ENCODE measurements at places on chromosomes 1 and 21.

GRCh38 chr1:173871500-173871899, 3.3 kb downstream of the ZBTB37 start:
- no peak for DNase-seq

- no peak for DNase-seq
Observed at GRCh38 chr21:33821503-33822322, 93.9 kb downstream of the ATP5PO start.

DNA sequence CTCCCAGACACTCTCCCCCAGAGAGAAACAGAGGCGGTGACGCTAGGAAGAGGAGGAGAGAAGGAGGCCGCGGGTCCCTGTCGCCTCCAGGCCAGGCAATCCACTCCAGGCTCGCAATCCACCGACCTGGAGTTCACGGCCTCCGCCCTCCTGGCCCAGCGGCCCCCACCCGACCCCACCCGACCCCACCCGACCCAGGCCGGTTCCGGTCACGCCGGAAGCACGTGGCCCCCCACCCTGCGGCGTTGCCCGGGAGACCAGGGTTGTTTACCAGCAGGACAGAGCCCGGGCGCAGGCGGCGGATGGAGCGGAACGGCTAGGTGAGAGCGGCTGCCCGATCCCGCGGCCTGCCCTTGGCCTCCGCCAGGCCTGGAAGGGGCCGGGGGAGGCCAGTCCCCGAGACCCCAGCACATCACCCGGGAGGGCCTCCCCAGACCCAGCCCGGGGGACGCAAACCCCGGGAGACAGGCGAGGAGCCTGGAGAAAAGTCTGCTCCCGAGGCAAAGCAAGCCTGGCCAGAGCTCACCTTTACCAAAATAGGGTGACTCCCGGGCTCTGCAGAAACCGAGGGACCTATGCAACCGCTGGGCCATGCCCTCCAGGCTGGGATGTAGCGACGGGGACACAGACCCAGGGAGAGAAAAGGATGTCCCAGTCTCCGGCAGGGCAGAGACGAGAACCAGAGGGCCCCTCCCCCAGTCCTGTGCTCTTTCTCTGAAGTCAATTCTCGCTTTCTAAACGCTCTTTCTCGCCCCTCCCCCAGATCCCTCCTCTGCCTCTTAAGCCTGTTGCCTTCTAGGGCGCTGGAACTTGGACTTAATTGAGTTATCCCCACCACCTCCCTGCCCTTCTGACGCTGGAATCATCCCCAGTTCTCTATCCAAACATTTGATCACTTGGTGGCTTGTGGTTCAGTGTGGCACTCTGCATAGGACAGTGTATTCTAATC, at the start of the genes PLA2G2C and UBXN10:
Gene PLA2G2C (minus strand): TSS at position 685 of the 949 bp plus-strand sequence. CDS start 9,155 bp downstream, outside the sequence.
Gene UBXN10 (plus strand): TSS at position 263 of the 949 bp plus-strand sequence. CDS start 4,466 bp downstream, outside the sequence.
- DNase-seq: peak; percentile 85

DNA sequence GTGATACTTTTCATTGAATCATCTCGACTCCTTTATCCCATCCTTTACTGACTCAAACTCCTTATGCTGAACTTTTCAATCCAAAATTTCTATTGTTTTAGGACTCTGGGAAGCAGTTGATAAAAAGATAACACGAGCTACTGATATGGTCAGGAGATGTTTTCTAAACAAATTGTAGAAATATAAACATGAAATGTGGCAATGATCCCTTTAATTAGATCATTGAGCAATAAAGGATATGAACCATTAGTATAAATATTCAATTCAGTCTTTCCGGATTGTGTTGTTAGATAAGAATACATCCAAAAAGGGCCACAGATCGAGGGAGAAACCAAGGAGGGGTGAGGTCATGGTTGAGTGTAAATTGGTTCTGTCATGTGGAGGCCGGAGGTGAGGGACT, 88.4 kb downstream of the NID1 start:
- no peak for DNase-seq

- no peak for DNase-seq
Observed at GRCh38 chr1:243572940-243573339, 277.1 kb downstream of the AKT3 start.

Data from liver (tissue), 10 donors.